M059J (cell line): ENCODE measurements at places on chromosomes 7 and 10.

DNA sequence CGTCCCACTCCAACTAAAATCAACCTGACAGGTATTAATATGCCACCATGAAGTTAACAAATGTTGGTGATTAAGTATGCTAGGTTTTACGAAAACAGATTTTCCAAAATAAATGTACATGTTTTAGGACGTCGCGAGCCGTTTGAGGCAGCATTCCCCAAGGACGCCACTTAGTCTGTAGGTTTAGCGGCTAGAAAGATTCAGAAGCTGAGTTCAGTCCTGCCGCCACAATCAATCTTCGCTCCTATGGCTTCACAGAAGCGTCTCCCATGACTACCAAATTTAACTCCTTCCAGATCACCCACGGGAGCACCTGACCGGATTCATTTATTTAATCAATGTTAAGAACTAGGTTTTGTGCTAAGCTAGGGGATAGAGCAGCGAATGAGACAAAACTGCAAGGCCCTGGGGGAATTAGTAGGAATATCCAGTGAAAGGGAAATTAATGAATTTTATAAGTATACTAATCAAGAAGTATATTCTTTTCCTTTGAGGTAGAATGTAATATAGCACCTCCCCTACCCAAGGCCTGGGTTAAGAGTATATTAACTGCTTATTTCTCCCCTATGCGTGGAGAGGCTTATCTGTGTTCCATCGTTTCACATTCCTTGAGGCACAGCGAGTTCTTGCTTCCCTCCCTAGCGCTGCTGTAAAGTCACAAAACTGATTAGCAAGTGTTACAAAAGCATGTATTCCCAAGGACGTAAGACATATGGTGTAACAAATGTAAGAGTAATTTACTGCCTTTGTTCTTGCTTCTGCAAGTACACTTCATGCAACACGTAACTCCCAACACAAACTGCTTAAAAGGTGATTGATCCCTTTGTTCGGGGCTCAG is 994 bp upstream of the CYP51A1 start:
- peak; percentile 16 for DNase-seq

- peak; percentile 15 for DNase-seq
Observed at GRCh38 chr10:119770928-119771327, 45.1 kb downstream of the INPP5F start.

DNA sequence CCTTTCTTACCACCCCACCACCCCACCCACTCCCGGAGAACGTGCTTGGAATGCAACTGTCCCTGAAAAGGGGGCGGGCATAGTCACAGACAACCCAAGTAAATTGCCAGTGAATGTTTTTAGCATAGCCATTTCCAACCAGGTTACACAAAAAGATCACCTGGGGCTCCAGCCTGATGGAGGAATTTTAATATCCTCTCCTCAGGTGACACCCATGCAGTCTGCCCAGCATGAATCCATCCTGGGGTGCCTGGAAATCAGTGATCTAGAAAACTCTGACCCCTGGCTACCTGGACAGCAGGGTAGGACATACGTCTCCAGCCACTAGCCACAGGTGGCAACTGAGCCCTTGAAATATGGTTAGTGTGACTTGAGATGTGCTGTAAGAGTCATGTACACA is 61.1 kb downstream of the SORBS1 start:
- DNase-seq: no peak

DNA sequence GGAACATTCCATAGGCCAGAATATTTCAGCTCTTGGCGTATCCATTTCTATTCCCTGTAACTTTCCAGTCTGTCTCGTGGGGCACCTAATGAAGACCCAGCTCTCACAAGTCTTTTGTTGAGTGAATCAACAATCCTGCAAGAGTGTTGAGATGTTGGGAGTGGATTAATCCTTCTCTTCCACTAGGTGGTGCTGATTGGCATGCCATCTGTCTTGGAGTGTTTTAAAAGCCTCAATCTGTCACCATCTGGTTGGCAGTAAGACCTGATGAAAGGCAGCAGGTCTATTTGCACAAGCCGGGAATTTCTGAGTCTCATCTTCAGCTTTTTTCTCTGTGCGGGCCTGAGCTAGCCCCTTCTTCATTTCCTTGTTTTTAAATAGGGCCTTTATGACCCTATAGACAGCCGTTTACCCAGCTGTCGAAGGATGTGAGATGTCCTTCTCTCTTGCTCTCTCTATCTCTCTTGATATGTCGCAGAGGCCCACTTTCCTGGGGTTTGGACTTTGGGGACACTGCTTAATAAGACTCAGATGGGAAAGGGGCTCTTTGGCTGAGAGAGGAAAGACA is 180.5 kb downstream of the ZNF365 start:
- DNase-seq: peak; percentile 66

- DNase-seq: peak; percentile 49
Observed at GRCh38 chr7:101816595-101817470, 593 bp upstream of the CUX1 start.

GRCh38 chr7:37273891-37274290 is 174.8 kb downstream of the ELMO1 start:
- DNase-seq: no peak

DNA sequence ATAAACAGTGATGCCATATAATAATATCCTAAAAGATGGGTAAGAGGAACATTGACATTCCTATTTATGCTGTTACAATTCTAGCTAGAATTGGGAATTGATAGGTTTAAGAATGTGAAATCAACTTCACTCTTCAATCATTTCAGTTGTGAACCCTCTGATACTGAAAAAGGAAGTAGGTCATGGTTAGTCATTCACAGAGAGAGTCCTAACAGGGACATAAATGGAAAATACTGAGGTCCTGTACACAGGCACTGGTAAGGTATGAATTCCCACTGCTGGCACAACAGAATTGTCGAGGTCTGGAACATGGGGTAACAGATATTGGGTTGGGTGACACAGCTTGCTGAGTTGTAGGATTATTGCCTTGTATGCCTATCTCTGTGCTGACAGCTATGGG is 289.4 kb upstream of the LRRN3 start:
- no peak for DNase-seq

DNA sequence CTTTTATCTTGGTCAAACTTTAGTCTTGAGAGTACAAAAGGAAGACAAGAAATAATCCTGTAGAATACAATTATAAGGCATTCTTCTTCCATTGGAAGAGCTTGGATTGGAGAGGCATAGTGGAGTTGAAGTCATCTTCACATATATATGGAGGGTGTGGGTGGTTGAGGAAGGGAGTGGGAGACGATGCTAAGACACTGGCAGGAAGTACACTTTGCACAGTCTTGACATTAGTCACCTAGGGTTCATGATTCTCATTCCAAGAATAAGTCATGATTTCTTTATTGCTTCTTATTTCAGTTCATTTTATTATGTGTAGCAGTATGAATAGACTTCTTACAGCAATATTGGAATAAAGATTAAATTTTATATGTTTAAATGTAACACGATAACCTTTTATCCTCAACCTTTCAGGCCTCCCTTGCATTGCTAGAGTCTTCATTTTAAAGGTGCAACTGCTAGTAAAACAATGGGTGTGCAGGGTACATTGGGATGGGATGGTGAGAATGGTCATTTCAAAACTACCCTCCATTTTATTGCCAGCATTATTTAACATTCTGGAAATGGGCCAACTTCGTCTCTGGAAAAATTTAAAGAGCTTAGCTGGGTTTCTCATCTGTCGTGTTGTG is 12.3 kb upstream of the SLC26A3 start:
- DNase-seq: no peak

DNA sequence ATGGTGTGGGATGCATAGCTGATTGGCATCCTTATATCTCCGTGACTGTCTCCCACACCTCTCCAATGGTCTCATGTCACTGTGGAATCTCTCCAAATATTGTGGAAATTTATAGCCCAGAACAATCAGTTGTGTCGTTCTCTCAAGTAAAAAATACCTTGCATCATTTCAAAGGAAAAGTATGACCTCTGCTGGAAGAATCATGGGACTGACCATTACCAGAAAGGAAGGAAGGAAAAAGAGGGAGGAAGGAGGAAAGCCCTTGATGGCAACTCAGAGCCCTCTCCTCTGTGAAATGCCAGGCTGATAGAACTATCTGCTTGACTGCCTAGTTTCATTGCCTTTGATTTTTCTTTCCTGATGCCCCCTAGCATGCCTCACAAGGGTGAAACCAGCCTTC is 76.3 kb downstream of the FOXI2 start:
- peak; percentile 4 for DNase-seq

DNA sequence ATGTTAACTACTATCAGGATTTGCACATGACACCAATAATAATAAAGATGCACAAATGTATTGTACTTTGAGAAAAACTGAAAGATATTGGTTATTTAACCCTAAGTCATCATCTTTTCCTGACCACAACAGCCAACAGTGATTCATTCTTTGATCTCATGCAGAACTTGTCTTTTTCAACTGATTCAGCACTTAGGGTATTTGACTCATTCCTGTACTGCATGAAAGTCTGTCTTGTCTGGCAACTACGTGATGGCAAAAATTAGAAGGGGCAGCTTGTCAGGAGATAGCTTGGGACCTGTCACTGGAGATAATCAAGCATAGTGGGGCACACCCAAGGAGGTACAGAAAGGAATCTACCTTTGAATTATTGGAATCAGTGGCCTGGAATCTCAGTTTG is 77.8 kb upstream of the LRRC17 start:
- peak; percentile 92 for DNase-seq

GRCh38 chr7:22588351-22588750 is 88.4 kb upstream of the STEAP1B start:
- DNase-seq: no peak

DNA sequence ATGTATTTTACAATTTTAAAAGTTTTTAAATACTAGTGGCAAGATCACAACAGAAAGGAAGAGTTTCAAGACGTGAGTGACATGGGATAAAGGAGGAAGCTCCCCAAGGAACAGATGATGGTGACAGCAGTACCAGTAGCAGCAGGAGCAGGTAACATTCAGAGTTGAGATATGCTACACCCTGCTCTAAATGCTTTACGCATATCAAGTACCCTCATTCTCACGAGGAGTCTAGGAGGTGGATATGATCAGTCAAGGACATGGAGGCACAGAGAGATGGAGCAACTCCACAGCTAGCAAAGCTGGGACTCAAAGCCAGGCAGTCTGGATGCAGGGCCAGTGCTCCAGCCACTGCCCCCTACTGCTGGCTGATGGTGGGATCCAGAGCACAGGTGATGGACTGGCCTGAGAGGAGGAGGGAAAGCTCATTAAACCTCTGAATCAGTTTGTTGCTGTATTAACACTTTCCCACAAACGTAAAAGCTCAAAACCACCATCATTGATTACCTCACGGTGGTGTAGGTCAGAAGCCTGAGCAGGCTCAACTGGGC is 17.5 kb downstream of the RP9 start:
- no peak for DNase-seq

DNA sequence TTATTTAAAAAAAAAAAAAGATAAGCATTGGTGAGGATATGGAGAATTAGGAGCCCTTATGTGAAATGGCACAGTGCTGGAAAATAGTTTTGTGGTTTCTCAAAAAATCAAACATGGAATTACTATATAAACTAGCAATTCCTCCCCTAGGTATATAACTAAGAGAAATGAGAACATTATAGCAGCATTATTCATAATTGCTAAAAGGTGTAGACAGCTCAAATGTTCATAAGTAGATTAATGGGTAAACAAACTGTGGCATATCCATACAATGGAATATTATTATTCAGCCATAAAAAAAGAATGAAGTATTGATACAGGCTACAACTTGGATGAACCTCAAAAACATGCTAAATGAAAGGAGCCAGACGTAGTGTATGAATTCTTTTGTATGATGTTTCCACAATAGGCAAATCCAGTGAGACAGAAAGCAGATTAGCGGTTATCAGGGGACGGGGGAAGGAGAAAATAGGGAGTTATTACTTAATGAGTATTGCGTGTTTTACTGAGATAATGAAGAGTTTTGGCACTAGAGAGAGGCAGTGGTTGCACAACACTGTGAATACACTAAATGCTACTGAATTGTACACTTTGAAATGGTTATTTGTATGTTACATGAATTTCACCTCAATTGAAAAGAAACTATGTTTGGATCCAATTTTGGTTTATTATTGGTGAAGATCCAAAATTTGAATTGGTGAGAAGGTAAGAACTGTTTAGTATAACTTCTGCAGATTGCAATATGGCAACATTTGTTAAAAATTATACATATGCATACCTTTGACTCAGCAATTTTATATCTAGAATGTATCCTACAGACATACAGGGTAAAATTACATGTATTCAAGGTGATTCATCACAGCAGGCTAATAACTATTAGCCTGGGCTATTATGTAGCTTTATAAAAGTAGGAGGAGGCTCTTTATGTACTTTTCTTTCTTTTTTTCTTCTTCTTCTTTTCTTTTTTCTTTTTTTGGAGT is 69.7 kb downstream of the VCL start:
- DNase-seq: no peak

GRCh38 chr7:9231630-9232121 is 798.3 kb downstream of the NXPH1 start:
- DNase-seq: no peak

DNA sequence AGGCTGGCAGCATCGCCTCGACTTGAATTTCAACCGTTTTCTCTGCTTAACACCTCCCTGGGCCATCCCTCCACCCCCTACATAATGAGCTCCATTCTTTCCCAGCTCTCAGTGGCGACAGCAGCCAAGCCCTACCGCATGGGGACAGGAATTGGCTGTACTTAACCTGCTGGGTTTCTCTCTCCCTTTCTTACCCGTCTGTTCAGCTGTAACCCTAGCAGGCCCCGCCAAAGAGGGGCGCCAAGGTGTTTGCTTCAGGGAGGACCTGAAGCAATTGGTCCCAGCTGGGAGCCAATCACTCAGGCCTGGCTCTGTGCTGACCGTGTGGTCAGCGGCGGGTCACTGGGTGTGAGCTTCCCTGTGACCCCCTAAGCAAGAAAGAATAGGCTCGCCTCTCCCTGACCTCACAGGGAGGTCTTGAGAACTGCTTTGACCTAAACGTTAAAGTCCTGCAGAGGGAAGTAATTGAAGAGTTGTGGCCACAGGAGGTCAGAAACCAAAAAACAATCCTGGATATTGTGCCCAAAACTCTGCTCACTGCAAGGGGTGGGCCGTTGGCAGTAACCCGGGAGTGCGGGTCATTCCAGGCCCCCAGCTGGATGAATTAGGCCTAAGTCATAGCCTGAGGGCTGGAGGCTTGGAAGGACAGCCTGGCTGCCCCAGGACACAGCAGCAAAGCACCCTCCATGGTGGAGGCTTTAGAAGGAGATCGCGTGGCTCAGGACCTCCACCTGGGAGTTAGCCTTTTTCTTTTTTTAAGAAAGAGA is 114.6 kb downstream of the ITIH5 start:
- no peak for DNase-seq

DNA sequence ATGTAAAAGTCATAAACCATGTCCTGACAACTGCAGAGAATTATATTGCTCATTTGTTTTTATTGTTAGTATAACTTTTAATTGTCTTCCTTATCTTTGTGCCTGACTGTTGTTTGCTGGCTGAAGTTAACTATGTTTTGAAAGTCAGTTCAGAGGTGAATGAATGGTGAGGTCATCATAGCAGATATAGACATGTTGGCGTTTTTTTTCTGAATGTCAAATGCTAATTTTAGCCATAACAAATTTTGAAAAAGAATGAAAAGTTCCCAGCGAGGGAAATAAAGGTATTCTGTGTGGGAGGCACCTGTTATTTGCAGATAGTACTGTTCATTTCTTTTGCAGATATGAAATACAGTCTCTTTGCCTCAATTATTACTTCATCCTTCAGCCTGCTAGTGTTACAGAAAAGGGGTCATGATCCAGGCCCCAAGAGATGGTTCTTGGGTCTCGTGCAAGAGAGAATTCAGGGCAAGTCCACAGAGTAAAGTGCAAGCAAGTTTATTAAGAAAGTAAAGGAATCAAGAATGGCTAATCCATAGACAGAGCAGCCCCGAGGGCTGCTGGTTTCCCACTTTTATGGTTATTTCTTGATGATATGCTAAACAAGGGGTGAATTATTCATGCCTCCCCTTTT is 96.5 kb downstream of the CAMK1D start:
- no peak for DNase-seq
